ENCODE measurements at places on chromosomes 7 and 10.

DNA sequence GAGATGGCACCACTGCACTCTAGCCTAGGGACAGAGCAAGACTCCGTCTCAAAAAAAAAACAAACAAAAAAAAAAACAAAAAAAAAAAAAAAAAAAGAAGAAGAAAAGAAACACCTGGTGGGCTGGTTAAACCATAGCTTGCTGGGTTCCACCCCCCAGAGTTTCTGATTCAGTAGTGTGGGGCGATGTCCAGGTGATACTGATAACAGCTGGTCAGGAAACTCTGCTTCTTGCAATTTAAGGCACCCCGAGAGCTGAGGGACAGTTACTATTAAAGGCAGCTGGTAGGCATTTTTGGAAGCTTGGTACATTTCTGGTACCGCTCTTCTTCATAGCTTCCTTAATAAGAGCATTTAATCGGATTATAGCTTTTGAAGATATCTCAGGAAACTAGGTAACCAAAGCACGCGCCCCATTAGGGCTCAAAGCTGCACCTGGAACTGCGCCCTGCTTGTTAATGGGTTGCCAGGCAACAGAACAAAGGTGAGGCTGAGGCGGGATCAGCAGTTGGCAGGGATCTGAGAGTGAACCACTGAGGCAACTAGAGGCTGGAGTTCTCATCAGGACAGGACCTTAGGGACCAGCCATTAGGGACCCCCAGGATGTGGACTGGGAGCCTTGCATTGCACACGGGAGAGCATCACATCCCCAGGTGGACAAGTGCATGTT lies 6.5 kb upstream of the SDK1 start:
- no peak for DNase-seq

- no peak for DNase-seq
Measured at GRCh38 chr10:12589291-12589690, 239.9 kb downstream of the CAMK1D start.

DNA sequence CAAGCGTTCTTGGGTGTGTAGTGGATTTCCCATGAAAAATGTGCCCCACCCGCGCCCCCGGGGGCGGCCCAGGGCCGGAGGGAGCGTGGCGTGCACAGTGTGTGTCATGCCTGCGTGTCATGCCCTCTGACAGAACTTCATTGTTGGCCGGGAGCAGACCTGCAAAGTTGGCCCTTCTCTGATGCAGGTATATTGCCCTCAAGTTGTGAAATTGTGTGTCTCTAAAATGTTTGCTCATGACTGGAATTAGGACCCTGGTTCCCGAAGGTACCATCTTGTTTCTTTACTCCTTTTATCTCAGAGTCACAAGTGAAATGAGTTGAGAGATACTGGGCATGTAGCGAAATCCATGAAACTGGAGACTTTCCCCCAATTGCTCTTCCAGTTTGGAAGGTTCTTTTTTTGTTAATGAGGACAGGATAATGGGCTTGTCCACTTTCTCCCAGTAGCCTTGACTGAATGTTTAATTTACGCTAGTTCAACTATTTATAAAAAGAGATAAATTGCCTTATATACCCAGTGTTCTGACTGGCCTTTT lies 26.2 kb downstream of the ADK start:
- peak; percentile 32 for DNase-seq

- no peak for DNase-seq
Measured at GRCh38 chr10:4802711-4803487, 23.1 kb upstream of the AKR1E2 start.

DNA sequence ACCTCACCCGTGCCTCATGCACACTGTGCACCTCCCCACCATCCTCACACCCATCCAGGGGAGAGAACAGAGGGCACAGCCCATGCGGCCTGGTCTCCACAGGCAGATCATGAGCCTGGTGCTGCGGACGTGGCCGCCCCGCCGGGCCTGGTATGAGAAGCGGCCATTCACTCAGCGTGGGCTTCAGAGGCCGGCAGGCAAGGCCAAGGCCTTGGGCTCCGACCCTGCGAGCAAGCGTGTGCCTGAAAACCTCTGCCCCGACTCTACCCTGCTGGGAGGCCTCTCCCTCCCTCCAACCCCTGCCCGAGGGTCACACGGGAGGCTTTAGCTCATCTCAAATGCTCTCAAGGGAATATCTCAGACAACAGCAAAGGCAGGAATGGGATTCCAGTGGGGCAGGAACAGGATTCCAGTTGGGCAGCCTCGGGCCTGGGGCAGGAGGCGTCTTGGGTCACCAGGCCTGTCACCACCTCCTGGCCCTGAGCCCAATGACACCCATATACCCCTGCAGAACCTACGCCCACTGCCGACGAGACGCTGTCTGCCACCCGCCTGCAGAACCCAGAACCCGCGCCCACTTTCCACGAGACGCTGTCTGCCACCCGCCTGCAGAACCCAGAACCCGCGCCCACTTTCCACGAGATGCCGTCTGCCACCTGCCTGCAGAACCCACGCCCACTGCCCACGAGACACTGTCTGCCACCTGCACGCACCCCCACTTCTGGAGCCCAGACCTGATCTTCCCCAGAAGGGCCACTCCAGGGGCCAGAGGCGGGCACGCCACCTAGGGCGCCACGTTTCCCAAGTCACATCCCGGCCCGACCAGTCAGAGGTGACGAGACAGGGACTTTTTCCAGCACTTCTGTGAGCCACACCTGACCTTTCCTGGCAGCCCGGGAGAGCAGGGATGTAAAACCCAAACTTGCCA lies 38.9 kb downstream of the ADAP1 start:
- DNase-seq, result no peak

- DNase-seq, result peak; percentile 29
Measured at GRCh38 chr10:23439452-23439960, 631 bp downstream of the OTUD1 start.

- DNase-seq, result no peak
Measured at GRCh38 chr10:124149189-124150042, 56.0 kb upstream of the CHST15 start.

Measured in HuH-7.5 (cell line).